ENCODE measurements at places on chromosomes 2 and 18.

- no peak for DNase-seq
Measured at GRCh38 chr18:60069145-60069544, 169.3 kb downstream of the PMAIP1 start.

GRCh38 chr2:30216157-30216556, 15.2 kb upstream of the LBH start:
- no peak for DNase-seq

DNA sequence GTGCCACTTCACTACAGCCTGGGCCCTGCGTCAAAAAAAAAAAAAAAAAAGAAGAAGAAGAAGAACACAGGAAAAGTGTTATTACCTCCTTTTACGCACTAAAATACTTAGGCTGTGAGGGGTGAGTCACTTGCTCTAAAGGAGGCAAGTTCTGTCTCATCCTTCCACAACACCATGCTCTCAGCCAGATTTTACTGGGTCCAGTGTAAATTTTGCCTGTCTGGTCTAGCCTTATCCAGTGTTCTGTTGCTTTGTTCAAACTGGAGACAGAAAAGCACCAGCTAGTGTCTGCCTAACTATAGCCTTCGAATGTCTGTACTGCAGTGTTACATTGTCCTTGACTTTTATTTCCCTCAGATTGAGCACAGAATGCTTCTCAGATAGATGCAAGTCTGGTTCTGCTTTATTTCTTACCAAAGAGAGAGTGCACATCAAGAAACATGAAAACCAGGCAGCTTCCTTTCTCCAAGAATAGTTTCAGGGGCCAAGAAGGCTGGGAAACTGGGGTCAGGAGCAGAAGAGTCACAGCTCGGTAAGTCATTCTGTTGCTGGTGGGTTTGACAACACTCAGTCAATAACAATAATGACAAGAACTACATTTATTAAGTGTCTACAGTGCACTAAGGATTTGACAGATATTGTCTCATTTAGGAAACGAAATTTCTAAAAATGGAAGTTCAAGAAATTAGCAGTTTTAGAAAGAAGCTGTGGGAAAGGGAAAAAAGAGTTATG, 3.1 kb upstream of the MSGN1 start:
- DNase-seq = no peak

GRCh38 chr2:177625744-177626650, 233.4 kb downstream of the AGPS start:
- DNase-seq = no peak

All from RWPE2 (cell line).